Activated naive CD4-positive, alpha-beta T cell treated with Interleukin-2 at 50 U/mL for 16 hours (primary cell): ENCODE measurements at places on chromosomes 3 and 15.

- DNase-seq = no peak
Measured at GRCh38 chr15:48096813-48097212, 24.0 kb upstream of the SLC24A5 start.

DNA sequence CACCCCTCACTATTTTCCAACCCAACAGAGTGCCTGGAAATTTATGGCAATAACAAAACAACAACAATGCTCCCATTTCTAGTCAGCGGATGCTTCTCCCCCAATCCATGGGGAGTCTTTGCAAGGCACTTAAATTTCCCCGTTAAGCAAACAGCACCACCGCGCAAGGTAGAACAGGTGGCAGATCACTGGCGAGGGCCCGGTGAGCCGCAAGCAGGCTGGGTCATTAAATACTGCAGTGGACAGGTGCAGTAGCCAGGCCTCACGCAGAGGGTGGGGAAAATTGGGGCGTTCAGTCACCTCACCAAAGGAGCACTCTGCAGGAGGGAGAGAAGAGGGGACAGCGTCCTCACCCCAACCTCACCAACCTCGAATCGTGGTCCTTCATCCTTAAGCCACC, 147.5 kb downstream of the NTRK3 start:
- DNase-seq = no peak

DNA sequence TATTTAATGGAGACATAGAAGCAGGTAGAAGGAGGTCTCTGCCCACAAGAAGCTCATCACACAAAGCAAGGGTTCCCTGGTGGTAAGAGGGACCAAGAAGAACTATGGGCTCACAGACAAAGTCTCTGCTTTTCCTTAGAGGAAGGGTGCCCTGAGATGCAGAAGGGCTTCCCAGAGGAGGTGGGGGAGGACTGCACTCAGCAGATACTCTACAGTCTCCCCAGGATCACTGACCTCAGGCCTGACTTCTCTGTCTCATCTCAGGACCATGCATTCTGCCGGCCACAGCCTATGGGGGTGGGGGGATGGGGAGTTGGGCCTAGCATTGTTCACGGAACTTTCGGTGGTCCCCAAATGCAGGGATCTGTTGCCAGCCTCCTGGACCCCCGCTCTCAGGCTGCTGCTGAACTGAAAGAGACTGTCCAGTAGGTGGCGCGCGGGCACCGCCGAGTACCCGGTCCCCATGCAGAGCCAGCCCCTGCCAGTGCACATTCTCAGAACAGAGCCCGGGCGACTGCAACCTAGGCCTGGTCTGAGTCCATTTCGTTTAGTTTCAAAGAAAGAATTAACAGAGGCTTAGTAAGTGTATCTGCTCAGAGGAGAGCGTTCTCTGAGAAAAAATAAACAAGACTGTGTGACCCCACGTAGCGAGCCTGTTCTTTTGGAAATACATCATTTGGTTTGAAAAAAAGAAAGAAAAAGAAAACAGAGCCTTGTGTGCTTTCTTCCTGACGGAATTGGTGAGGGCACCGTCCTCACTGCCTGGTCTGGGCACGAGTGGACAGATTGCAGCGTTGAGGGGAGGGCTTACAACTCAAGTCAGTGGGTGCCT, 74.1 kb downstream of the LRTM1 start:
- DNase-seq = peak; percentile 10

GRCh38 chr15:69131362-69132220, 28.8 kb upstream of the GLCE start:
- no peak for DNase-seq

DNA sequence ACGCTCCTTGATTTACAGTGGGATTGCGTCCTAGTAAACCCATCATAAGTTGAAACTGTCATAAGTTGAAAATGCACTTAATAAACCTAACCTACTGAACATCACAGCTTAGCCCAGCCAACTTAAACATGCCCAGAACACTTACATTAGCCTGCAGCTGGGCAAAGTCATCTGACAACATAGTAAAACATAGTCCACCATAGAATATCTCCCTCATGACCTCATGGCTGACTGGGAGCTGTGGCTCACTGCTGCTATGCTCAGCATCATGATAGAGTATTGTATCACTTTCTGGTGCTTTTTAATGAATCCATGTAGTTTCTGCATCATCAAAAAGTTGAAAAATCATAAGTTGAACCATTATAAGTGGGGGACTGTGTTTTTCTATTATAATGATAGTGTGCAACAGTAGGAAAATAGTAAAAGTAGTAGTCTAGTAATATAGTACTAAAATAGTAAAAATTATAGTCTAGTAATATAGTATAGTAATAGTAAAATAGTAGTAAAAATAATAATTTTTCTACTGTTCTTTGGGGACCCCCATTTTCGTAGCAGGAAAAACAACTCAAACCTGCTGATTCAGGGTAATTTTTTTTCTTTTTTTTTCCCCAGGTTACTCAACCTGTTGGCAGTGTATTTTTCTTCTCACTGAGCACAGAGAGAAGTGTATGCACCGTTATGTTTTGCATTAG, 233.5 kb downstream of the MYRIP start:
- DNase-seq = no peak

GRCh38 chr15:80242132-80242769, 9.8 kb downstream of the CTXND1 start:
- DNase-seq = no peak

DNA sequence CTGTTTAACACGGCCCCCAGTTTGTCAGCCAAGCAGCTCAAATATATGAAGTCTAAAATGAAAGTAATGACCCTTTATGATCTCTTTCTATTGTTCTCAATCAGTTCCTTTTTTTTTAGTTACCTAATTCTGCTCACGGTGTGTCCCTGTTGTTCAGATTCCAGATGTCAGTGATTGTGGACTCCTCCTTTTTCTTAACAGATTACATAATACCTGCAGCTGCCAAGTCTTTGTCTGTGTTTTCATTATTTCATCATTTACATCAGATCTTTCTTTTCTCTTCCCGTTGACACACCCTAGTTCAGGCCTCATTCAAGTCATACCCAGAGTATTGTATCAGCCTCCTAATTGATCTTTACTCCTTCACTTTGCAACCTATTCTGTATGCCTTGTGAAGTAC, 56.1 kb upstream of the SKIL start:
- DNase-seq = no peak

GRCh38 chr15:36907295-36907694, 193.1 kb downstream of the MEIS2 start:
- no peak for DNase-seq
